ENCODE measurements at places on chromosomes 5 and 9.

DNA sequence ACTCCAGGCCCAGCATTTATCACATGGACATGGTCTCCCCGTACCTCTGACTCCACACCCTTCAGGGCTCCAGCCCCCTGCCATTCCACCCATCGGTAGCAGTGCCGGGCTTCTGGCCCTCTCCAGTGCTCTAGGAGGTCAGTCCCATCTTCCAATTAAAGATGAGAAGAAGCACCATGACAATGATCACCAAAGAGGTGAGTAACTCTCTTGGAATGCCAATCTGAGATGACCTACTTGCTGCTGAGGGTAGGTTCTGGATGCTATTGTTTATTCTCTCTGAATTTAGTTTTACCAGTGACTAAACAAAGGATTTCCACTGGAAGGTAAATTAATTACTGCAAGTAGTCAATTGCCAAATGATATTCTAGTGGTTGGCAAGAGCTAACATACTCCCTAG, 80.8 kb downstream of the TLE4 start:
- DNase-seq = no peak

GRCh38 chr5:57650360-57651069, 167.9 kb upstream of the ACTBL2 start:
- DNase-seq = no peak

GRCh38 chr5:142717582-142718215, 31.8 kb upstream of the FGF1 start:
- DNase-seq = no peak

DNA sequence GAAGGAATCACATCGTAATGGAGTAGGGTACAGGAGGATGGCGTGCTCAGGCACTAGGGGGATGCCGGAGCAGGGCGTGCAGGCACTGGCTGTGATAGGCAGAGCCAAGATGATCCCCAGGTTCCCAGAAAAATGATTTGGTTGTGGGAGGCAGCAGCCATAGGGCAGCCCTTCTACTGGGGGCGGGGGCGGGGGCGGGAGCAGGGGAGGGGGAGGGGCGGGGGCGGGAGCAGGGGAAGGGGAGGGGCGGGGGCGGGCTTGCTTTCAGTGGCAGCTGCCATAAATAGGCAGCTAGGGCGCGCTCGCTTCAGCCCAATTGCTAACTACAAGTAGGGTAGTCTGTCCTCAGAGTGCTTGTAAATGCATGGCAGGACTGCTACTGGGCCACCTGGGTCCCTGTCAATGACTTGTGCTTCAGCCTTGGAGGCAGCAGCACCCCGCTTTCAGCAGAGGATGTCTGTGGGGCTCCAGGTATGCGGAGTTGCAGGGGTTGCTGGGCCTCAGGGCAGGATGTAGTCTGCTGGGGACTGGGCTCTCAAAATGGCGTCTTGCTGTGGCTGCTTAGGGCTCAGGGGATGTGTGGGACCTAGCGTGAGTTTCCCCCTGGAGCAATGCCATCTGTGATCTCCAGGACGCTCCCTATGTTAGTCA, 354.3 kb downstream of the RAB3C start:
- DNase-seq = no peak

DNA sequence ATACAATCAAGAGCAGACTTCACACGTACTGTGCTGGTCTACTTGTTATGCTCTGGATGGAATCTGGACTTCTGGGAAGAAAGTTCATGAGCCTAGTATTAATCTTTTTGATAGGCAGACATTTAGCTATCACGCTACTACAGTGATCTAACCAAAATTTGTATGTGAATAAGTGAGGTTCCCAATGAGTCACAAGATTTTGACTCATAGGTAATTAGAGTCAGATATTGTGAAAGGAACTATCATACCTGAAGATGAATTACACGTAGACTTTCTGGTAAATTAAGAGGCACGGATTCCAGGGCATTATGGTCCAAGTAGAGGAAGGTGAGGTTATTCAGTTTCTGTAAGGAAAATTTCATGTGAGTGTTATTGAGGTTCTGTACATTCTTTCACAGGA, 18.4 kb downstream of the OGN start:
- no peak for DNase-seq

DNA sequence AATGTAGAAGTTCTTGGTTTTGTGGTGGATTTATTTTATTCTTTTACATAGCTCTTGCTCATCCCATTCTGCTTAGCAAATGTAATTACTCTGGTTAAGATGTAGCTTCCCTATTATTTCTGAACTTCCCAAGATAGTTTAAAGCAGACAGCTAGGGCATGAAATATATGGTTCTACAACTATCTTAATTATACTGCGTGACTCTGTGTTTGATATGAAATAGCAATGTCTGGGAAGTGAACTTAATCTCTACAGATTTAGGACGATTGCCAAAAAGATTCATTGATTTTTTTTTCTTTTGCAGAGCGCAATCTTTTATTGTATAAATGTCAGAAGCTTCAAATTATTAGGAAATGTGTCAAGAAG, 529.3 kb upstream of the ZNF608 start:
- DNase-seq = no peak

DNA sequence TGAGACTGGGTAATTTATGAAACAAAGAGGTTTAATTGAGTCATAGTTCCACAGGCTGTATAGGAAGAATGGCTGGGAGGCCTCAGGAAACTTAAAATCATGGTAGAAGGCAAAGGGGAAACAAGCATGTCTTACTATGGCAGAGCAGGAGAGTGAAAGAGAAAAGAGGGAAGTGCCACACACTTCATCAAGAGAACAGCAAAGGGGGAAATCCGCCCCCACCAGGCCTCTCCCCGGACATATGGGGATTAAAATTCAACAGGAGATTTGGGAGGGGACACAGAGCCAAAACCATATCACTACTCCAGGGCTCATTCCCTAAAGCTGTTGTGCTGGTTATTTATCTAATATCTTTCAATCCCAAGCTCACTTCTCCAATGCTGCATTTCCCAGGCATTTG, 50.2 kb upstream of the NR3C1 start:
- no peak for DNase-seq

GRCh38 chr9:113635586-113635985, 172.1 kb downstream of the RGS3 start:
- DNase-seq = no peak

- DNase-seq = no peak
Measured at GRCh38 chr5:170070556-170071412, 34.9 kb upstream of the FOXI1 start.

DNA sequence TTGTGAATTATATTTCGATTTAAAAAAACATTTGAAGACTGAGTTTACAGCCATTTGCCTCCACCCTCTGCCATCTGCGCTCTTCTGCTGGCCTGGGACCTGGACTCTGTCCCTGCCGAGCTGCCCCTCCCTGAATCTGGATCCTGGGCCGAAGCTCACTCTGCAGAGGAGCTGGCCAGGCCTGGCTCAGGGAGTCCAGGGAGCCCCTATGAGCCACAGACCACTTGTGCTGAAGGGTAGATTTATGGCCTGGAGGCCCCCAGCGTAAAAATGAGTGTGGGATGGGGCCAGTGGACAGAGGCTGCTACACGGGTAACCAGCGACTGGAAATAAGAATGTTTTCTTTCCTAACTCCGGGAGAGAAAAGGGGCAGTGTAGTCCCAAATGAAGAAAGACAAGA, 129.8 kb downstream of the FGF18 start:
- DNase-seq = no peak

DNA sequence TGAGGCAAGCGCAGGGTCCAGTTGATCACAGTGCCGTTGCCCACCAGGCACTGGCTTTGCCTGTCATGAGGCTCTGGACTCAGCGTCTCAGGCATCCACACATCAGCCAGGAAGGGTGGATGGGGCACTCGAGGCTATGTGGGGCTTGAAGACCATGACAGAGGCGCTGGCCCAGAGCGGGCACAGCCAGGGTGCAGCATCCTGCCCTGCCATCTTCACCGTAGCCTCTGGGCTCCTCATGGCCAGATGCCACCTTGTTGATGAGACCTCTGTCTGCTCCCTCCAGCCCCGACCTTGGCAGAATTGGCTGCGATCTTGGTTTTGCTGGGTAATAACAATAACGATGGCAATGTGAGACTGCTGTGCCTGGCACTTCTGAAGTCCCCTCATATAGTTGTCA, 404.2 kb upstream of the IRX2 start:
- no peak for DNase-seq

DNA sequence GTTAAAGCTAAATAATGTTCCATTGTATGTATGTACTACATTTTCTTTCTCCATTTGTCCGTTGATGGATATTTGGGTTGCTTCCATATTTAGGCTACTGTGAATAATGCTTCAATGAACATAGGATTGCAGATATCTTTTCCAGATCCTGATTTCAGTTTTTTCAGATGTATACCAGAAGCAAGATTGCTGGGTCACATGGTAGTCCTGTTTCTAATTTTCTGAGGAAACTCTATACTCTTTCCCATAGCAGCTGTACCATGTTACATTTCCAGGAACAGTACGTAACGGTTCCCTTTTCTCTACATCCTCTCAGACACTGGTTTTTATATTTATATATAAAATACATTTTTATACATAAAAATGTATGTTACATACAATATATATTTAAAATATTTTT, 121.8 kb downstream of the GCNT1 start:
- DNase-seq = no peak

- no peak for DNase-seq
Measured at GRCh38 chr9:75200892-75201470, 112.7 kb downstream of the OSTF1 start.

DNA sequence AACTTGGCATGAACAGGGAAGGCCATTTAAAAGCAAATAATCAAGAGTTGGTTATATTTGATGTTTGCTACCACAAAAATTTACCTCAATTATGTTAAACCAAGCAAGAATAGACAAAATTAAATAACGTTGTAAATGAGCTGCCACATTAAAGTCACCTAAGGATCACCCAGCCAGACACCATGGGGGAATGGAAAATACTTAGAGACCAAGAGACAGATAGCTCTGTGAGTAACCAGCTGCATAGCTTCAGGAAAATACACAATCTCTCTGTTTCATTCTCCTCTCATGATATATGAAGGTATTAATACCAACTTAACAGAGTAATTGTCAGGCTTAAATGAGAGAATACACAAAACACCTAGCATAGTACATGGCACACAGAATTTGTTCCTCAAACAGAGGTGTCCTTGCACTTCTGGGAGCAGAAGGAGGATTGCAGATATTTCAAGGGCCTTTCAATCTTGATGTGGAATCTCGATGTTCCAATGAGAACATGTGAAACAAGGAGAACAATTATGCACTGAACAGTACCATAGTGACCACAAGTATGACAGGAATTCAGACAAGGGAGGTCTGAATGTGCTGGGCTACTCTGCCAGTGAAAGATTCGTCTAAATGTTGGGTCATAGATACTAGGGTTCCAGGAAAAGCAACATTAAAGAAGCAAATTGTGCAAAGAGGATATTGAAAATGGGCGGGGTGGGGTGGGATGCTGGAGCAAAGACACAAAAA, 18.6 kb downstream of the JAKMIP2 start:
- DNase-seq = no peak

DNA sequence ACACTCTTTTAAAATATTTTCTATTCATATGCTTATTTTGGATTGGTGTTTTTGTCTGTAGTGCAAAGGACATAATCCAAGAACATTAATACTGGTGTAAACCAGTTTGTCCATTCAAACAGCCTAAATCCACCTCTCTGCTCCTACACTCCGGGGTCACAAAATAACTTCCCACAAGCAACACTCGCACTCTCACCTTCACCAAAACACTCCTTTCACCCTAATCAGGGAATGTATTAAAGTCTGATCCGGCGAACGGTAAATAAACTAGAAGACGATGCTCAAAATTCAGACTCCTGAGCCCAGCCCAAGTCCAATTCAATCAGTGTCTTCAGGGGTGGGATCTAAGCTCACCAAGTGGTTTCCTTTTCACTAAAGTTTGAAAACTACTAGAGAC, 649 bp downstream of the AP3B1 start:
- DNase-seq = no peak

DNA sequence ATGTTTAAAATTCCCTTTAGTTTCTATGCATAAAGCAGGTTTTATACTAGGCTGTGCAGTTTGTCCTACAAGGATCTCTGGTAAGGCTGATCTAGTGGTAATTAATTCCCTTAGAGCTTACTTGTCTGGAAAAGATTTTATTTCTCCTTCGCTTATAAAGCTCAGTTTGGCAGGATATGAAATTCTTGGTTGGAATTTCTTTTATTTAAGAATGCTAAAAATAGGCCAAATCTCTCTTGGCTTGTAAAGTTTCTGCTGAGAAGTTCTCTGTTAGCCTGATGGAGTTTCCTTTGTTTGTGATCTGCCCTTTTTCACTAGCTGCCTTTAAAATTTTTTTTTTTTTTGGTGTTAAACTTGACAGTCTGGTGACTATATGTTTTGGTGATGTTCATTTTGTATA, 237.1 kb upstream of the TLE4 start:
- no peak for DNase-seq

DNA sequence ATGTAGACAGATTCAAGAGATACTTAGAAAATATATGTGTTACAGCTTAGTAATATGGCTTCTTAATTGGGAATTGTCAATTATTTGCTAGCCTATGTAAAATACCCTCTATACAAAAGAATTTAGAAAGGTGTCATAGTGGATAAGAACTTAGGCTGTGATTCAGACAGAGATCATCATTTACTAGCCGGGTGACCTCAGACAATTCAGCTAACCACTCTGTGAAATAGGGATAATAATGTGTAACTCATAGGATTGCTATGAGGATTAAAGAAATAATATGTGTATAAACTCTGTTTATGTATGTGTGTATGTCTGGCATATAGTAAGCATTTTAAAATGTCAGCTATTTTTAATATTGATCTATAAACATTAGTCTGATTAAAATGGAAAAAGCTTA, 5.9 kb upstream of the LARS1 start:
- no peak for DNase-seq

DNA sequence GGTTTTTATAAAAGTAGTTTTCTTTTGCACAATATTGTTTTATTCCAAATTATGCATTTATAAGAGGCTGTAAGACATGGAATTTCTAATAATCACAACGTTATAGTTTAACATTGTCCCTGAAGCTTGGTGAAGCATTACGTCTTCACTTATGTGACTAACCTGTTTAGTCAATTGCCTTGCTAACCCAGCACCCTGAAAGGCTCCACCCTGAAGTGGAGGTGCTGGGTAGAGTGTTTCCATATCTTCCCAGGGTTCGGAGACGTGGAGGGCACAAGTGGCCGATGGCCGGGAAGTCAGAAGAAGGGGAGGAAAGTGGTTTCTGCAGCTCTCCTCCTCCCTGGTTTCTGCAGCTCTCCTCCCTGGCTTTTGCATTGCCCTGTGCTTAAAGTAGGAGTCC, 83.4 kb downstream of the TRIO start:
- DNase-seq = no peak

GRCh38 chr5:132183723-132184122, 43.9 kb downstream of the P4HA2 start:
- no peak for DNase-seq

All from stimulated activated CD8-positive, alpha-beta memory T cell treated with anti-CD3 and anti-CD28 coated beads, Interleukin-2, amount 100 ng/mL, for 1 hour (primary cell).